Gastrocnemius medialis (tissue), 4 donors: ENCODE measurements at places on chromosomes 11 and 22. TPM values are rescaled to one million over a fixed set of nuclear protein-coding genes. Genes with fewer than 3 reads are reported as not detected.
A peak's percentile ranks its signal among the peaks of the same experiment; 100 is the strongest.

DNA sequence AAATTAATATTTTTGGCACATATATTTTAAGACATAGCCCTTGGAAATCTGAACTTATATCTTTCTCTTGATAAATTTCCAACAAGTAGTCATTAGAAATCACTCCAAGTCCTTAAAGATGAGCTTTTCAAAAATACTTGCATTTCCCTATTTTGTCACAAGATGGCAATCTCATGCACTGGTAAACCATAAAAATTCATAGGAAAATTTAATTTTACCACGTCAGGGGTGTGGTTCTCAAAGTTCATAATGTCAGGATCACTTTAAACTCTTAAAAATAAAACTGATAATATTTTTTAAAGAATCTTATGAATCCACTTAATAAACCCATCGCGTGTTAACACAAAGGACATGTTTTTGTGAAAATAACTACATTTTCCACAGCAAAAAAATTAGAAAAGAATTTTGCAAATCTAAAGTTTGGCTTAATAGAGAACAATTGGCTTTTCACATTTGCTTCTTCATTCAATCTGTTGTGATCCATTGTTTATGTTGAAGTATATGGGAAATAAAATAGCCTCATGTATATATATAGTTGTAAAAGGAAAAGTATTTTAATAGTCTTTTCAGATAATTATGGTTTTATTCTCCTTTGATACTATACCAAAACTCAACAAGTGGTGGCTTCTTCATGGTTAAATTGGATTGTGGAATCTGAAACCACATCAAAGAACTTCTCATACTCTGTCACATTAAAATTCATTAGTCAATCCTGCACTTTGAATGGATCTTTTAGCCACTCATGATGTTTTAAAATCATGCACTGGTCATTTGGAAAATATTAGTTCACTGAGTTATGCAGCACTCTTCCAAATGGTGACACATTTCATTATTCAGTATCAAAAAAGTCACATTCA is 169.1 kb downstream of the CADM1 start:
- no peak for DNase-seq

DNA sequence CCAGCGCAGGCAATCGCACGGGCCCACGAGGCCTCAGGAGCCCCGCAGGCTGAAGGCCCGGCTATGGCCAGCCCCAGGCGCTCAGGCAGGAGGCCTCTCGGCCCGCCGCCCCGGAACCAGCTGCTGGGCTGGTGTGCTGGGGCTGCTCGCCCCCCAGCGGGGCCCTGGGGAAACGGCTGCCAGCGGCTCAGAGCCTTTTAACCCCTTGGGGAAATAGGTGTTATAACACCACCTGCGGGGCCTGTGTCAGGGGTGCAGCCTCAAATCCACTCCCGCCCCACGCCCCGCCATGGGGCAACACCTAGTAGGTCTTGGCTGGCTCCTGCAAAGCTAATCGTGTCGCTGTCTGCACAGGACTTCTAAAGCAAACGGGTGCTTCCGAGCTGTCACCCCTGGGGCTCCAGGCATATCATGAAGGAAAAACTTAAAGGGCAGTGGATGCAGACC is 237.4 kb downstream of the TTC28 start:
- DNase-seq = peak; percentile 73

DNA sequence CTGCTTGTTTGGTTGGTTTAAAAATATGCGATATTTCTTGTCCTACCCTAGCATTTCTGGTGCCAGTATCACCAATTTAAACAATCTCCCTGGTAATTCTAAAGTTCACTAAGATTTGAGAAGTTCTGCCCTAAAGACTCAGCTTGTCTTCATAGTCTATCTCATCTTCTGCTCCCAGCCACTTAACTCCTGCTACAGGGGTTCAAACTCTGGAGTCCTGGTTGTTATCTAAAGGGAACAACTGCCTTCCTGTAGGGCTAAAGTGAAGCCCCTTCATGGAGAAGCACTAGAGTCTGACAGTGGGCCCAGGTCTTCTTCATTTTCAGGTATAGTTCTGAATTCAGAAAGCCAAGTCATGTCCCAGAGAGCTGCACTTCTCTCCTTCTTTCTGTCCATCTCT is 73.2 kb downstream of the CTNND1 start:
- DNase-seq = no peak

- DNase-seq = no peak
These were observed 39.7 kb upstream of the CCND1 start for GRCh38 chr11:69601011-69601975.

- no peak for DNase-seq
These were observed 11.1 kb downstream of the EFCAB6 start for GRCh38 chr22:43800970-43801369.

DNA sequence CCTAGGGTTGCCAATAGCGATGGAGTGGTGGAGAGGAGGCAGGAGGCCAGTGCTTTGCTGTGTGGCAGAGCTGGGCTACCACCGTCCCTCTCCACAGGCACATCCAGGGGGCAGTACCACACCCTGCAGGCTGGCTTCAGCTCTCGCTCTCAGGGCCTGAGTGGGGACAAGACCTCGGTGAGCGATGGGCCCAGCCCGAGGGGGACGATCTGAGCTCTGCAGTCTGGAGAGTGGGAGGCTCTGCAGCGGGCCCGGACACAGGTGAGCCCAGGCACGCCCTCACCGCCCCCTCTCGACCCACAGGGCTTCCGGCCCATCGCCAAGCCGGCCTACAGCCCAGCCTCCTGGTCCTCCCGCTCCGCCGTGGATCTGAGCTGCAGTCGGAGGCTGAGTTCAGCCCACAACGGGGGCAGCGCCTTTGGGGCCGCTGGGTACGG is 2.5 kb downstream of the PKP3 start:
- DNase-seq = no peak

GRCh38 chr11:44702889-44703288 is 23.9 kb upstream of the TSPAN18 start:
- no peak for DNase-seq

GRCh38 chr11:59141191-59141590 is 1.5 kb upstream of the FAM111A start:
- DNase-seq = no peak

GRCh38 chr22:43001271-43002201 is 13.4 kb downstream of the PACSIN2 start:
- no peak for DNase-seq

DNA sequence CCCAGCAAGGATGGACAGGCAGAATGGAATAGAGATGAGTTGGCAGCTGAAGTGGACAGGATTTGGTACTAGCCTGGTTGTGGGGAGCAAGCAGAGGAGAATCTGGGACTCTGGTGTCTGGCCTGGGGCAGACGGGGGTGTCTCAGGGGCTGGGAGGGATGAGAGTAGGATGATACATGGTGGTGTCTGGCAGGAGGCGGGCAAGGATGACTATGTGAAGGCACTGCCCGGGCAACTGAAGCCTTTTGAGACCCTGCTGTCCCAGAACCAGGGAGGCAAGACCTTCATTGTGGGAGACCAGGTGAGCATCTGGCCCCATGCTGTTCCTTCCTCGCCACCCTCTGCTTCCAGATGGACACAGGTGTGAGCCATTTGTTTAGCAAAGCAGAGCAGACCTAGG is 2.3 kb downstream of the GSTP1 start:
- no peak for DNase-seq

GRCh38 chr11:70109006-70109405 is 30.9 kb downstream of the ANO1 start:
- no peak for DNase-seq

DNA sequence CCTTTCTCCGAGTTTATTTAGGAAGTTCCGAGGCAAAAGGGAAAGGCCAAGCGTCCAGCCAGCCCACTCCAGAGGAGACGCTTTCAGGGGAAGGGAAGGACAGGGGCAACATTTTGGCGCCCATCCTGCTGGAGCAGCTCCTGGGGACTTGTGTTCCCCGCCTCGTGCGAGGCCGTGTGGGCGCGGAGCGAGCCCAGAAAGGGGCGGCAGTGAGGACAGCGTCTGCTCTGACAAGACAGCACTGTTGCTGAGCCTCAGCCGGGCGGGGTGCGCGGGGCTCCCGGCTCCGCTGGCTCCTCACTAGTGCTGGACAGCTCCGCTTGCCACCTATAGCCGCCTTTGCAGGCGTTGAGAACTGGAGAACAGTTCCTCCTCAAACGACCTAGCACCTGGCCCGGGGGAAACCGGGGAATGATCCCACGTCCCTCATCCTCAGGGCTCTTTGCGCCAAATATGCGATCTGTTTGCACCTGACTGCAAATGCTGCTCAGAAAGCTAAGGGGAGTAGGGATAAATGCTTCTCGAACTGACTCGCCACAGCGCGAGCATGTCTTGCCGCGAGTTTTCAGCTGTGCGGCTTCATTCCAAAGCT is 722 bp upstream of the GUCY1A2 start:
- no peak for DNase-seq

DNA sequence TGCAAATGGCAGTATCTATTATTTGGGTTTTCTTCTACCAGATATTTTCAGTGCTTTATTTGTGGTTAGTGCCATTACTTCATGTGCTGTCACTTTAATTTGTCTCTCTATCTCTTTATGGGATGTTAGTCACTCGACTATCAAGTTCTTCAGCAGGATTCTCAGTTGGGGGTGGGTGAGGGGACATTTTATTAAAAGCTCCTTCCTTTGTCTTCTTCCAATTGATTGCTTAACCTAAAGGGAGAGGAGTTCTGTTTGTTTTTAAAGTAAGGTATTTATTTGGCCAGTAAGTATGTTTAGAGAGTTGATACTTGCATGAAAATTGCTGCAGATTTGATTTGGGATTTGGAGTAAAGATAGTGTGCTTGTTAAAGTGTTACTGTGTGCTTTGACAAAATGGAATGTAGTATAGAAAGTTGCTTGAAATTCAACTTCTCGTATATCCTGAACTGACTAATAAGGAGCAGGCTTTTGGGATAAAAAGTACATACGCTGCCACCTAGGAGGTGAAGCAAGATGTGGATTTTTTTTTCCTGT is 10.3 kb downstream of the YAP1 start:
- no peak for DNase-seq

SMIM35 gene
- total RNA-seq = not detected

OR6T1 gene
- total RNA-seq = not detected

RFPL1 gene
- total RNA-seq = not detected

TEX54 gene
- total RNA-seq = not detected

CYB5R2 gene
- total RNA-seq = 1.00 TPM
